ENCODE measurements at places on chromosomes 2 and 18.

DNA sequence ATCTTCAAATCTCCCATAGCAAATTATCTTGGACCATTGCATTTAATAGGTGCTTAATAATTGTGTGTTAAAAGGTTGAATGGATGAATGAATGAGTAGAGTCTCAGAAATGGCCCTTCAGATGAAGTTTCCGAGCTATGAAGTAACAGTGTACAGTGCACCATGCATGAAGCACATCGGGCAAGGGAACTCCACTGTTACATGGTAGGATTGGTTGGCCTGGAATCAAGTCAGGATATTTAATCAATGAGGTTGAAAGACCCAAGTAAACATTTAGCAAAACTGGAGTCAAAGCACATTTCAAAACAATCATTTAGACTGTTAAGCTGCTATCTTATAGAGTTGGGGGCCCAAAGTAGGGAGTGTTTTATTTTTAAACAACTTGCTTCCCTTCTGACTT lies 80.0 kb downstream of the APOB start:
- DNase-seq, result no peak

DNA sequence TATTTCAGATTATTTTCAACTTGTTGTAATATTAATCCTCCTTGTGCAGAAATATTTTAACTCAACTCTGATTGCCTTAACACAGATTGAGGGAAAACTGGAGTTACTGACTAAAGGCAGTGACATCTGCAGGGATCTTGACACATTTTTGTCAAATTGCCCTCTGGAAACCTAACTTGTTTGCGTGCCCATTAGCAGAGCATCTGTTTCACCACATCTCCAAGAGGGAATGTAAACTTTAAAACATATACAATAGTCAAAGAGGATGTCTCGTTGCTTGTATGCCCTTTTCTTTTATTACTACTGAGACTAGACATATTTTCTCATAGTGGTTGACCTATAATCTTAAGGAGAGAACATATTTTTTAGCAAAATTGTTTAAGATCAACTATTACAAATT lies 14.2 kb downstream of the INPP1 start:
- DNase-seq, result no peak

GRCh38 chr2:109452318-109453305 lies 161.2 kb downstream of the SEPTIN10 start:
- no peak for DNase-seq

GRCh38 chr2:172931918-172932520 lies 143.6 kb upstream of the MAP3K20 start:
- peak; percentile 61 for DNase-seq

GRCh38 chr2:61177727-61178549 lies 15.9 kb downstream of the C2orf74 start:
- DNase-seq, result peak; percentile 50

- no peak for DNase-seq
These were observed 284.0 kb upstream of the GCFC2 start for GRCh38 chr2:75994759-75995158.

GRCh38 chr2:168323529-168324021 lies 76.2 kb upstream of the STK39 start:
- no peak for DNase-seq

DNA sequence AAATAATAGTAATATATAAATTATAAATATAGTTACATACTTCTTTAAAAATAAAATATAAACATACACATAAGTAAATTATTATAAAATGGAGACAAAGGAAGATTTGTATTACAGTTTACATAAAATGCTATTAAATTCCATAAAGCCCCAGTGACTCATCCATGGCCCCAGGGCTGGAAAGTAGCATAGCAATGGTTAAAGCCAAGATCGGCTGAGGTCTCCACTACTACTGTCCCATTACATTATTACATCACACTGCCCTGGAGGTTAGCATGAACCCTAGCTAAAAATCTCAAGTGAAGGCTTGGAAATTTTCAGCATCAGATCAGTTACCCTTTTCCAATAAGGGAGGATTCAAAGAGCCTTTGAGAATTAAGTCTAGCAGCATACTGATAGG lies 936.2 kb downstream of the DSC3 start:
- DNase-seq, result no peak

GRCh38 chr18:2960983-2961696 lies 51.8 kb downstream of the LPIN2 start:
- DNase-seq, result peak; percentile 34

DNA sequence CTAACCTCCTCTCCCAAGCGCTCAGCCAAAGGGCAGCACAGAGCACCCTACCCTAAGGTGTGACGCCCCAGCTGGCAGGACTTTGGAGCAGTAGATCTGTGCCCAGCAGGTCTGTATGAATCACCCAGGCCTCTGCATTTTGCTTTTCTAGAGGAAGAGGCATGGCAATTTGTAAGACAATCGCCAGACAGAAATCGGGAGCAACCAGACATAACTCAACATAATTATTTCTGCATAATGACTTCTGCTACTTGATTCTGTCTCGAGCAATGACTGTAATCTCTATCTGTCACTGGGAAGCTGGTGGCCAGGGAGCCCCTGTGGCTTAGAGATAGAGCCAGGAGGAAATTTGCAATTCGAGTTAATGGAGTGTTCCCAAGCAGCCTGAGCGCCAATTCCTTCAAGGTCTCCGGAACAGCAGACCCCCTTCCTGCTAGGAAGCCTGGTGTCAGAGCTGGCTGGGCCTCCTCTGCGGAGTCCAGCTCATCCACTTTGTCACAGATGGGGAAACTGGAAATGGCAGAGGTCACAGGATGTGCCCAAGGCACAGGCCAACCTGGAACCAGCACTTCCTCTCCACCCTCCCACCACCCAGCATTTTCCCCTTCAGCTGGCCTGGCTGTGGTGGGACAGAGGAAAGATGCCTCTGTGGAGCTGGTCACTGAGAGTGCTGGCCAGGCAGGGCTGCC lies 55.0 kb downstream of the ODC1 start:
- DNase-seq, result no peak

DNA sequence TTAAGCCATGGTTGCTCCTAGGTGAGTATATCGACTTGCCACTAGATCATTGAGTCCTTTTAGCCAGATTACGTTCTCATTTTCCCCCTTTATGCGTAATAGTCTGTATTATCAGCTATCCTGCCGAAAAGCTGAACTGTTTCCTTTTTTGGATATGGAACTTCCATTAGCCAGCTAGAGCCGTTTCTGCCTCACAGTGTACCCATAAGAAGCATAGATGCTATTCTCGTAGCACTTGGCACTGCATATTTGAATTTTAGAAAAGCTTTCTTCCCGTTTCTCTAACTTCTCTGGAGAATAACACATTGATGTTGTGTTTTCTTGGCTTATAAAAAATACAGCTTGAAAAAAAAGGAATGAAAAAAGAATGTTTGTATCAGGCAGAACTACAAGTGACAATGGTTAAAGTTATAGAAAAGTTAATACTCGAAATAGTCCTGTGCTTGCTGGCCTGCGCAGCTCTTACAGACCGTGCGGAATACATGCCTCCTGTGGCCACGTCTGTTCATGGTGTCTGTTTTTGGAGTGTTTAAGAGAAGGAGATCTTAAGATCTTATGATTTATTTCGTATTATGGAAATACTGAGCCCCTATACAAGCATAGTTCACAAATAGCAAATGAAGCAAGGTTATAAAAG lies 710 bp downstream of the DUSP19 start:
- DNase-seq, result no peak

DNA sequence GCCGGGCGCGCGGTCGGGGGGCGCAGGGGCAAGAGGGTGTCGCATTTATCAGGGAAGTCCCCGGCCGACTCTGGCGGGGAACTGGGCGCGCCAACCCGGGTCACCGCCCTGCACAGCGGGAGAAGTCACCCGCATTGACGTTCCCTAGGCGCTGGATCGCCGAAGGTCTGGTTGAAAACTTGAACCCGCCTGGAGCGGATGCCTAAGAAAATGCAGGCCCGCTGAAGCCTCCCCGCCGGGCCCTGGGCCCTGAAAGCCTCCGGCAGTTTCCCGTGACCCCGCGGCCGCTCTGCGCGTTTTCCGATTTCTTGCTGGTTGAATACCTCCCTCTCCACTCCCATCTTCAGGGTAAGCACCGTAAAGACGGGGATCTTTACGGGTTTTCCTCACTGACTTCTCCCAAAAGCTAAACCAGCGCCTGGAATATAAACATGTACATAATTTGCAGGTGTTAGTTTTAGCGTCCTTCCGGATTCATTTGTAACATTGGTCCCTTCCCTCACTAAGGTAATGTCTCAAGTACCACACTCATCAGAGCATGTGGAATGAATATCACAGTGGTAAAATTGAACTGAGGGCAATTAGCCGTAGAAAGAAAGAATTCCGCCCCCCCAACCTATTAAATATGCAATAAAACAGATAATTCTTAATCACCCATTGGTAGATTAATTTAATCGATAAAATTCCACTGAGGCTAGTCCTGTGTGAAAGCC lies 675 bp upstream of the SPIRE1 start:
- no peak for DNase-seq

GRCh38 chr18:44851856-44852621 lies 171.4 kb downstream of the SETBP1 start:
- no peak for DNase-seq

GRCh38 chr2:237324405-237324831 lies 89.5 kb downstream of the COL6A3 start:
- no peak for DNase-seq

- no peak for DNase-seq
These were observed 106.7 kb upstream of the ARL4C start for GRCh38 chr2:234603619-234604018.

GRCh38 chr2:73984203-73984921 lies at the start of gene TET3:
TSS of gene TET3 (plus strand) at chr2:73984910. CDS start at chr2:73986404, 1,494 bp downstream.
- DNase-seq, result peak; percentile 79

DNA sequence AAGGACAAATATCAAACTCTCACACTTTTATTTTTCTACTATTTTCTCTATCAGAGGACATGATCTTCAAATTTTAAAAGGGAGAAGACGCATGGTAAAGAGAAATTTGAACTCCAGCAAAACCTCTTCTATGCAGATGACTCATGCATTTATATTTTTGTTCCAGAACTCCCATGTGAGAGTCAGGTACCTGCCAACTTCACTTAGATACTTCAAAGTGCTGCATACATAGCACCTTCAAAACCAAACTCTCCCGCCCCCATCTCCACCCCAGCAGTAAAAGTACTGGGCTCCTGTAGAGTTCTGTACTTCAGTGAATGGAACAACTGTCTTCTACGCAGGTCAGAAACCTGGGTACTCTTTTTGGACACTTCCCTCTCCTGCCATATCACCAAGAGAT lies 398.3 kb downstream of the TGIF1 start:
- no peak for DNase-seq

DNA sequence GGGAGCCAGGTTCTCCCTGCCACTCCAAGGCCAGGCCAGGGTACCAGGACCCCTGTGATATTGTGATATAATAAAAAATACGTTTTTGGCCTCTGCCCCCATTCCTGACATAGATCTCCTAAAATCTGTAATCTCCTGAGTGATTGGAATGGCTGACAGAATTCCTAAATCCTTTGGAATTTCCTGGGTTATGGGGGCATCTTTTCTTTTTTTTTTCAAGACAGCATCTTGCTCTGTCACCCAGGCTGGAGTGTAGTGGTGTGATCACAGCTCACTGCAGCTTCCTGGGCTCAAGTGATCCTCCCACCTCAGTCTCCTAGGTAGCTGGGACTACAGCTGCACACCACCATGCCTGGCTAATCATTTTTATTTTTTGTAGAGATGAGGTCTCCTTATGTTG lies 26.2 kb upstream of the TUBB6 start:
- no peak for DNase-seq

DNA sequence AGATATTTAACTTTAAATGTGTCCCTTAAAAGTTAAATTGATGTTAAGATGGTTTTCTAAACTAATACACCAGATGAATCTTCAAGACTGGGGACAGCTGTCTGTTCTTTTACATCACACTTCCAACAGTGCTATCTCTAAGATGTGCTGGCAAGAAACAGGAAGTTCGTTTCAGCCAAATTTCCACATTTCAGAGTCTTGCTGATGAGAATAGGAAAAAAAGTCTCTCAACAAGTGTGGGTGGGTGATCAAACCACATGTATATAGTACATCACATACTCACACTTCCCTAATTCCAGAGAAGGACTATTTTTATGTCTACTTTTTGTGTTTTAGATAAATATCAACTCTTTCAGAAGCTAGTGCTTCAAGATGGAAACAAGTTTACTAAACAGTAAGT lies 1712.8 kb upstream of the TMEFF2 start:
- DNase-seq, result no peak

Measured in OCI-LY7 (cell line).